Cortex of kidney (tissue), 1 donor: ENCODE measurements at places on chromosomes 5 and 9.

DNA sequence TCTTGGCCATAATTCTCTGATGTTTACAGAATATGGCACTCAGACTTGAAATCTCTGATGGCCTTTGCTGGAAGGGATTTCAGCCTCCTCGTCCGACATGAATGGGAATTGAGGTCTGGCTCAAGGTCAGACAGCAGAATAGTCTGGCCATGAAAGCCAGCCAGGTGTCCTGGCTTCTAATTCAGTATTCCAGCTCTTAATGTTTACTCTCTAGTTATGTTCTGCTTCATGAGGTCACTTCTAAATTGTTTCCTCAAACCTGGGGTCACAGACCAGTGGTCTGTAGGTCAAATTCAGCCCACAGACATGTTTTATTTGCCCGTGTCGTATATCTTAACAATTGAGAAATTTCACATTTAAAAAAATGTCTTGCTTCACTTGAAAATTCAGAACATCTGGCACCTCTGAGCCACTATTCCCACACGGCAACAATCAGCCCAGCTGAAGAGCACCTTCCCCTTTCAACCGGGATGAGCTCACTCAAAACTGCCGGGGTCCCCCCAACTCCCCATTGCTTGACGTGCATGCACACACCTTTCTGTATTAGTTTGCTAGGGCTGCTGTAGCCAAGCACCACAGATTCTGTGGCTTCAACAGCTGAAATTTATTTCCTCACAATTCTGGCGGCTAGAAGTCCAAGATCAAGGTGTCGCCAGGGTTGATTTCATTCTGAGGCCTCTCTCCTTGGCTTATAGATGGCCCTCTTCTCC lies 243.5 kb downstream of the ENC1 start:
- DNase-seq: no peak

DNA sequence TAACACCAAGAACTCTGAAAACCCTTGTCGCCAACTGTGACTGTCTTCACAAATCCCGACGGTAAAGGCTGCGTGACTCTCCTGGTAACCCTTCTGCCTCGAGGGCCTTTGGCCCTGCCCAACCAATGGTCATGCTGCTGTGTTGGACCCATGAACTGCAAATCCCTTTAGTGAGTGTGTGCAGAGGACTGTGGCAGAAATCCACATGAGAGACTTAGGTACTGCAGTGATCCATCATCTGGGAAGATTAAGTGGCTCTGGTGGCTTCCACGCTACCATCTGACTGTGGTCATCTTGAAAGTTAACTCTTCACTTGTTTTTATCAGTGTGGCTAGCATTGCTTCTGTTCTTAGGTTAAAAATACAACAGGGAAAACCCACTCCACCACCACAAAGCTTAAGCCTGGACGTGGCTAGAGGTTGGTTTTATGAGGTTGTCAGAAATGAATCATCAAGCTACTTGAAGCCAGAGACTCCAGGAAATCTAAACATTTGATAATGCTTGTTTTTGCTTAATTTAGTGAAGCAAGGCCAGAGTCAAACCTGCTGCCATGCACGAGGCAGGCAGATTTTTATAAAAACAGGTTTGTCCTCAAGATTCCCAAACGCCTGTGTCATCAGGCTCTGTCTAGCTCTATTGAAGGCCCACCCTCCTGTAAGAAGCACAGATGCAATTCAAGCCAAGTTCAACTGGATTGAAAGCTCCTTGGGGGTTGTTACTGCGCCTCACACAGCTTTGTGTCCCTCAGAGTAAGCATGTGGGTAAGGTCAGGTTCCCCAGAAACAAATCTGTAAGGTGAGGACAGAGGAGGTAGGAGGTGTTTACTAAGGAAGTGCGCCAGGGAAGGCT lies 52.7 kb upstream of the ERCC6L2 start:
- DNase-seq: no peak

DNA sequence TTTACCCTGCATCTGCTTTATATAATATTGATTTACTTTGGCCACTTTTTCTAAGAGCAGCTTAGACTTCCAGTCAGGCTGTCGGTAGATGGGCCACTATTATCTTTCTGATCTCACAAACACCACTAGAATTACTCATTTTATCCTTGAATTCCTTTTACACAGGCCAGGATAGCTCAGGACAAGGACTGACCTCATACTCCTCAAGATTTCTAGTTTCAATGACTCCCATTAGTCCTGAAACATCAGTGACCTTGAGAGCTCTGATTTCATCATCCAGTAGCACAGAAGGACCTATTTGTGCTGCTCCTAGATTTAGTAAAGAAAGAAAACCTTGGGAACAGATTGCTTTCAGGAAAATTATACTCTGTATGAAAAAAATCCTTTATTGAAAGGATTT lies 727.9 kb upstream of the PTPRD start:
- DNase-seq: no peak

DNA sequence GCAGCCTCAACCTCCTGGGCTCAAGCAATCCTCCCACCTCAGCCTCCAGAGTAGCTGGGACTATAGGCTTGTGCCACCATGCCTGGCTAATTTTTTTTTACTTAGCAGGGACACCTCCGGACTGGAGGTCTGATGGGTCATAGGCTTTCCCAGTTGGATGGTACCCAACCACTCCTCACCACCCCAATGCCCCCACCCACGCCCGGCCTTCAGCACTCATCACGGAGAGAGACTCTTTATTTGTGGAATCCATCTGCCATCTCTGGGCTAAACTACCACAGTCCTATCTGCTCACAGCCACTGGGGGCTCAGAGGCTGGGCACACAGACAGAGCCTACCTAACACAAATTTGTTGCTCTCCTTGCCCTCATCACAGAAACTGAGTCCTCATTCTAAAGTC lies 58.3 kb upstream of the STXBP1 start:
- DNase-seq: no peak

GRCh38 chr5:89478851-89479250 lies 595.9 kb upstream of the MEF2C start:
- DNase-seq: no peak

DNA sequence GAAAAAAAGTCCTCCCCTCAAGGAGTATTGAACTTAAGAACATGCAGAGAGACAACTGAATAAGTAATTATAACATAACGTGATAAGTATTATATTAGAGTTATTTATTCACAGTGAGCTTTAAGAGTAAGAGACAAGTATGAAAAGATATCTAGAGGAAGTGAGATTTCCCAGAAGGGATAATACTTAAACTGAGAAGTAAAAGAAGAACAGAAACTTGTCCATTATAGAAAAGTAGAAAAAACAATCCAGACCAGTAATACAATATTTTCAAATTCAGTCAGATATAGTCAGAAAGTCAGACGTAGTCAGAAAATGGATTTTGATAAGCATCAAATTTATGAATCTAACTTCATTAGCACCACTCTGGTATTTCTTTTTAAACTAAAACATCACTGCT lies 613.0 kb upstream of the CCNG1 start:
- no peak for DNase-seq

DNA sequence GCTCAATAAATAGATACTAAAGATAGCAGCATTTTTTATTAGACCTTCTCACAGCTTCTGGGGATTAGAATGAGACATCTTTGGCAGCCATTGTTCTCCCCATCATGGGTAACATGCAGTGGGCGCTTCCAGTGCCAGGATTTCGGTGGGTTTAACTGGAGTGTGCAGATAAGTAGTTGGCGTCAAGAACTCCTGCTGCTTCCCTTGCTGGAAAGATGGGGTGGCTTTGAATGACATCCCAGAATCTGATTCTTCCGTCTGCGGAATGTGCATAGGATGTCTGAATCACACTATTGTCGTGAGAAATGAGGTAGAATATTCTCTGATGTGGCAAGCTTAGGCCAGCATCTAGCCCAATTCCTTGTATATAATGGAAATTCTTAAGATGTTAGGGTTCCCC lies 7.3 kb downstream of the SFXN1 start:
- no peak for DNase-seq

DNA sequence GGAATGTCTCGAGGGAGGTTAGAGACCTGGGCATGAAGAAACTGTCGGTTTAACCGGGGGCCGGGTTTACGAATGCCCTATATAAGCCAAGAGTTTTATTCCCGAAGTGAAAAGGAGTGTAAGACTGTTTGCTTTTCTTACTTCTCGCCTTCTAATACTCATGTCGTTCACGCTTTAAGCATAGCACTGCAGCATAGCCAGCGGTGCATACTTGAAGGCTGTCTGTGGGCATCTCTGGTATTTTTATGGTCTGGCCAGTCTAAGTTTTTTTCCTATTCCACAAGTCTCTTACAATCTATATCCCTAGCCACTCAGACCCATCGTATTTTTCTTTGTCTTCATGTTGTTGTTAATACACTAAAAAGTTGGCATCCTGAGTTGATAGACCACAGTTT lies 1.2 kb downstream of the UHRF2 start:
- DNase-seq: no peak

- DNase-seq: no peak
Observed at GRCh38 chr5:133967698-133968203, 674 bp downstream of the C5orf15 start.

- no peak for DNase-seq
Observed at GRCh38 chr9:6959270-6960000, 201.7 kb downstream of the KDM4C start.

DNA sequence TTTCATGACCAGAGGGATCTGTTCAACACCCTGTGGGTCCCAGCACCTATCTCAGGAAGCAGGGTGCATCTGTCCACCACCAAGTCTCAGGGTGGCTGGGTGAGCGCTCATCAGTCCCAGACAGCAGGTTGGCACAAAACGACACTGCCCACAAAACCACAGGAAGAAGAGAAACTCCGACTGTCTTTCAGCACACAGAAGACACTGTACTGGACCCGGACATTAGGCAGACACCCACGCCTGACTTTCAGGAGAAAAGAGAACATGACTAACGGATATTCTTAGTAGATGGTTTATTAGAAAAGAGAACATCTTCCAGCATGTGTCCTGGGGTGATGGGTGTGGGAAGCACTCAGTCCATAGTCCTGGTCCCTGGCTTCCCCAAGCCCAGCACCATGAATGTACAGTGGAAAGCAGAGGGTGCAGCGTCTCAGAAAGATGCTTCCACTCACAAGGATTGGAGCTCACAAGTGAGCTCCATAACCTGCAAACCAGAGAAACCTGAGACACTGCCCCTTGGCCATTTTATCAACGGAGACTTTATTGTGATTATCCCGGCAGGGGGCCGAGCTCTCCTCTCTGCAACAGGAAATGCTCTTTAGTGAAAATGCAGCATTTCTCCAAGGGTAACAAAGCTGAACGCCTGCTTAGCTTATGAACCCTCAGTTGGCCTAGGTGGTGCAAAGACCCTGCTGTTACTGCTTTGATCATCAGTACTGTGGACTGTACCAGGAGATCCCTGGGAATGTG lies 35.8 kb upstream of the LCP2 start:
- DNase-seq: no peak

GRCh38 chr9:127245637-127246164 lies 18.9 kb upstream of the GARNL3 start:
- no peak for DNase-seq

- DNase-seq: no peak
Observed at GRCh38 chr9:82367016-82367415, 378.4 kb downstream of the SPATA31D1 start.

GRCh38 chr9:128995791-128996190 lies 32.3 kb downstream of the SH3GLB2 start:
- no peak for DNase-seq

GRCh38 chr9:100307080-100307479 lies 45.7 kb downstream of the TEX10 start:
- no peak for DNase-seq

DNA sequence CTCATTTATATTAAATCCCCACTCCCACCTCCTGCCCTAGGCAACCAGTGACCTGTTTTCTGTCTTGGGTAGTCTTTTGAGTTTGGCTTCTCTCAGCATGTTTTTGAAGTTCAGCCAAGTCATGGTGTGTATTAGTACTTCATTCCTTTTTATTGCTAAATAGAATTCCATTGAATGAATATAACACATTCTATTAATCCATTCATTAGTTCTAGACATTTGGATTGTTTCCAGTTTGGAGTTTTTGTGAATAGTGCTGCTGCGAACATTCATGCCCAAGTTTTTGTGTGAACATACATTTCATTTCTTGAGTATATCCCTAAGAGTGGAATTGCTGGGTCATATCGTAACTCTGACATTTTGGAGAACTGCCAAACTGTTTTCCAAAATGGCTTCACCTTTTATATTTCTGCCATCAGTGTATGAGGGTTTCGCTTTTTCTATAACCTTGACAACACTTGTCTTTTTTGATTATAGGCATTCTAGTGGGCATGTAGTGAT lies 2.7 kb downstream of the ZNF346 start:
- no peak for DNase-seq

GRCh38 chr5:122870219-122870856 lies 24.9 kb downstream of the SNX24 start:
- no peak for DNase-seq

- no peak for DNase-seq
Observed at GRCh38 chr9:79221084-79221483, 350.7 kb upstream of the TLE4 start.

GRCh38 chr9:74963056-74963455 lies 10.3 kb upstream of the C9orf40 start:
- no peak for DNase-seq

GRCh38 chr9:35306283-35306682 lies 144.5 kb downstream of the UNC13B start:
- no peak for DNase-seq

GRCh38 chr9:89891221-89891590 lies 286.4 kb downstream of the GADD45G start:
- DNase-seq: no peak

GRCh38 chr5:163976696-163977095 lies 471.3 kb downstream of the MAT2B start:
- no peak for DNase-seq

DNA sequence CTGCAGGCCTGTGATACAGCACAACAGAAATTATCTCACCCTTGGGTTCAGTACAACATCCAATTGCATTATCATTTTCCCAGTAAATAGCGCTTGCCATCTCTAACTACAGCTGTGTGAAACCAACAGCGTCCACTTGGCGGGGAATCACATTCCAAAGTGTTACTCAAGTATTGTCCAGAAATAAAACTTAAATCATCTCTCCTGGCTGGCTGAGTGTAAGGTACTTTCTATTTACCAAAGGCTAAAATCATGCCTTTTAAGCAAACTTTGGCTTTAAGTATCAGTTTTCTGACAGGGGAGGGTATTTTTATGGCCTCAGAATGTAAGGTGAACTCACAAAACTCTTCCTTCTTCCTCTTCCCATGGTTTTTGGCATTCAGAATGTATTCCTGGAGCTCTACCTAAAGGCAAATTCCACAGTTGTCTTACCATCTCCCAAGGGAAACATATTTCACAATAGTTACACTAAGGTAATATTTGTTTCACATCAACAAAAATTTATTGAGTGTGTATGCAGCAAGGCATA lies 205.6 kb upstream of the MPDZ start:
- DNase-seq: no peak

DNA sequence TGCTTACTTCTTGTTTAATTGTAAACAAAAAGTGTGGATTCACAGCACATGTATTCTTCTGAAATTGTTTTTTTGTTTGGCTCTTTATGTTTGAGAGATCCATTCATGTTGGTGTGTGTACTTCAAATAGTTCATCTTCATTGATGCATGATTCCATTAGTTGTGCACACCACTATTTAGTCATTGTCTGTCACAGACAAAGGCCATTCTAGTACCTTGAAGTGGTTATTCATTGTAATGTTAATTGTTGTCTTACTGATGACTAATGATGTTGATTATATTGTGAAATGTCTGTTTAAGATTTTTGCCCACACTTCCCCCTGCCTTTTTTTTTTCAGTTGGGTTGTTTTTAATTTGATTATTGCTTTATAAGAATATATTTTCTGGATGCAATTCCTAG lies 391.3 kb downstream of the DIRAS2 start:
- no peak for DNase-seq

GRCh38 chr9:5321058-5321457 lies 16.5 kb upstream of the RLN2 start:
- no peak for DNase-seq
